ENCODE measurements at places on chromosomes 7 and 10.

- DNase-seq = no peak
Observed at GRCh38 chr7:43058271-43059066, 54.0 kb upstream of the HECW1 start.

DNA sequence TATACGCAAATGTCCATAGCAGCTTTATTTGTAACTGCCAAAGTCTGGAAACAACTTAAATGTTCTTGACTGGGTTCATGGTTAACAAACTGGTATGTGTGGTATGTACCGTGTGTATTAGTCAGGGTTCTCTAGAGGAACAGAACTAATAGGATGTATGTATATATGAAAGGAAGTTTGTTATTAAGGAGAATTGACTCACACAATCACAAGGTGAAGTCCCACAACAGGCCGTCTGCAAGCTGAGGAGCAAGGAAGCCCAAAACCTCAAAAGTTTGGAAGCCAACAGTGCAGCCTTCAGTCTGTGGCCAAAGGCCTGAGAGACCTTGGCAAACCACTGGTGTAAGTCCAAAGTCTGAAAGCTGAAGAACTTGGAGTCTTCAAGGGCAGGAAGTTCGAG, 66.8 kb downstream of the TMEM168 start:
- no peak for DNase-seq

DNA sequence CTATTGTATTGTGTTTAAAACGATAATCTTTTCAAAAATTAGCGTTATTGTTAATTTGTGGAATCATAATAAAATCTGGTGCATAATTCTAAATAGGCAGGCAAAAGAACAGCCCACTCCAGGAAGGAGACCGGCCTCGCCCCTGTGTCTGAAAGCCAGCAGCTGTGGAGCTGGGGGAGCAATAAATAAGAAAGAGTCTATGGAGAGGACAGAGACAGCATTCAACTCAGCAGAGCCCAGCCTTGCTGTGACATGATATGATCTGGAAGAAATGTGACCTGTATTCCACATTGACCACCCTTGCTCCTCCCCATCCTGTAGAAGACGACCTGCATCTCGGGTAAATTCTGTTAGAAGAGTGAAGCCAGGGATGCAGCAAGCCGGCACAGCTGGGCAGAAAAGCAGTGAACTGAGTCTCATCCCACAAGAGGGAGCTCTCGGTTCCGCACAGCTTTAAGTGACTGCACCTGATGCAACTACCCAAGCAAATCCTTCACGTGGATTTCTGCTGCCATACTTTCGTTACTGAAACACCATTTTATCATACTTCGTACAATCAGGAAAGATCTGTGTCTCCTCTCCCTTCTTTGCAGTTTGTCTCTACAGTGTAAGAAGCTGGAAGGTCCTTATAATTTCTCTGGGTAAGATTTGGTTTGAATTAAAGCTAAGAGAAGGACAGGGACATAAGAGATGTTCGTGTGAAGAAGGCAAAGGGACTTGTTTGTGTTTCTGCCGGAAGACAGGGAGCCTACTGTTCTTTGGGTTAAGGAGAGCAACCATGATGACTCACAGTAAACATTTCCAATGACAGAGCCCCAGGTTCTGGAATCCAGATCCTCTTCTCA, 427.1 kb downstream of the GPAM start:
- peak; percentile 0 for DNase-seq

- DNase-seq = no peak
Observed at GRCh38 chr7:83798489-83798888, 149.6 kb upstream of the SEMA3E start.

DNA sequence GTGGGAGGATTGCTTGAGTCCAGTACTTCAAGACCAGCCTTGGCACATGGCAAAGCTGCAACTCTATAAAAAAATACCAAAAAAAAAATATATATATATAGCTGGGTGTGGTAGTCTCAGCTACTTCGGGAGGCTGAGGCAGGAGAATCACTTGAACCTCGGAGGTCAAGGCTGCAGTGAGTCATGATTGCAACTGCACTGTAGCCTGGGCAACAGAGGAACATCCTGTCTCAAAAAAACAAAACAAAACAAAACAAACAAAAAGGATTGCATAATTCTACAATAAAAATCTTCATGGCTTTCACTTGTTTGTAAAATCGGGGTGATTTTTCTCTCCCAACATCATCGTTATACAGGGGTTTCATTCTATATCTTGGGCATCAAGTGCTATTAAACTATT, 35.1 kb downstream of the GUSB start:
- DNase-seq = no peak

DNA sequence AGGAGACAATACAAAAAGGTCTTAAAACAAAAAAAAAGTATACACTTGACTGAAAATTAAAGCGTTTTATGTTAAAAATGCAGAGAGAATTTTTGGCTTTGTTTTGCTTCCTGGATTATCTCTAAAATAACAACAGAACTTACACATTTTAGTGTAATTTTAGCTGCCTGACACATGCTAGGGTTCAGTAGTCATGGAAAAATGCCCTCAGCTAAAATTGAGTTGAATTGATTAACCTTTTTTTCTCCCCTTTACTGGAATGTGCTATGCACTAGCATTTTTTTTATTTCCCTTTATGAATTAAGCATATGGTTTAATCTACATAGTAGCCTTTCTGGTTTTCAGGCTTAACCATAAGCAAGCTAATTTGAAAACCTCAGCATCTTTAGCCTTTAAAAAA, 89.9 kb downstream of the ZNF277 start:
- no peak for DNase-seq

GRCh38 chr10:37222046-37222445, 96.6 kb downstream of the ANKRD30A start:
- DNase-seq = no peak
